ENCODE measurements at places on chromosomes 1 and 21. TPM values are rescaled to one million over a fixed set of nuclear protein-coding genes. Genes with fewer than 3 reads are reported as not detected.

Gene SERPINC1
- 0.17 TPM for total RNA-seq

Gene KRTAP19-7
- total RNA-seq: not detected

Gene FCAMR
- total RNA-seq: not detected

- no peak for DNase-seq
Measured at GRCh38 chr1:37919277-37919676, 27.6 kb downstream of the INPP5B start.

GRCh38 chr1:199422206-199422605 lies 605.3 kb upstream of the NR5A2 start:
- DNase-seq: no peak

DNA sequence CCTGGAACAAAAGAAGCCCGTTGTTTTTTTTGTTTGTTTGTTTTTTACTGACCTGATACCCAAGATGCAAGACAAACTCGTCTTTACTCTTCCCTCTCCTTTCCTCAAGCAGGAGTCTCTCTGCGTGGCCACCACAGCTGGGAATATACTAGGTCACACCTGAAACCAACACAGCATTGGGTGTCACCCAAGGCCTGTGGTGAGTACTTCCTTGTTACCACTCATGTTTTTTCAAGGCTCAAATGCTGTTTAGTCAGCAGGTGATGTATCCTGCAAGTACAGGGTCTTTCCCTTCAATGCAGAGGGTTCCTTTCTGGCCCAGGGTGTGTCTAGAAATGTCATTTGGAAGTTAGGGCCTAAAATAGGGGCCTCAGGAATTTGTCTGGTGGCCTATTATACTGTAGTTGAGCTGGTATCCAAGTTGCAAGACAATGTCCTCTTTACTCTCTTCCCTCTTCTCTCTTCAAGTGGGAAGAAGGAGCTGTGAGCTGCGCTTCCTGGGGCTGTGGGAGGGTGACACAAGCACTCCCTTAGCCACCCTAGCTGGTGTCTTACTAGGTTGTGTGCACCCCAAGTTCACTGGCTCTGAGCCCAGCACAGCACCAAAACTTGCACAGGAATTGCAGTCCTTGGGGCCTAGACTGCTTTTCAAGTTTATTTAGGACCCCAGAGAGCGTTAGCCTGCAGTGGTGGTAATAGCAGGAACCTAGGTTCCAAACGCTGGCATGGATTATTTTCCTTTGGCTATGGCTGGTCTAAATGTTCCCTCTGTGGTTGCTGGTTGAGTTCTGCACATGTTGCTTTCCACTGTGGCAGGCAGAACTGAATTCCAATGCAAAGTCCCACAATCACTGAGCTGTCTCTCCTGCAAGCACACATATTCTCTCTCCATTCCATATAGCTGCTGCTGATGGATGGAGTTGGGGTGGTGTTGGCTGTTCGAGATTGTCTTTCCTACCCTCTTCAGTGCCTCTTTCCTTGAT lies 91.4 kb upstream of the LYPLAL1 start:
- DNase-seq: no peak

DNA sequence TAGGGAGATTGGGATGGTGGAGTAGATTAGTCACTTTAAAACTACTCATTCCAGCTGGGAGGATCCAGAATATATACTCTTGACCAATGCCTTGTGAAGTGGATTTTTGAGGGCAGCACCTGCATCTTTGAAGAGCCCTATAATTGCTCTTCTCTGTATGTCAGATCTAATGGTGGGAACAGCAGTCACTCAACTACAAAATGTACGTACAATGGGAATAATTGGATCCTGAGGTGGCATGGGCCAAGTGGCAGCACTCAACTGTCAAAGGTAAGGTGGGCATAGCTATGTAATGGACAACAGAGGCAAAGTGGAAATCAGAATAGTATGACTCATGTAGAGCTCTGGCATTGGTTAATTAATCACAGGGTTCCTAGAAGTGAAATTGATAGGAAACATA lies 51.6 kb upstream of the KIAA0040 start:
- DNase-seq: no peak

GRCh38 chr1:229323201-229323600 lies 19.6 kb downstream of the CCSAP start:
- no peak for DNase-seq
